Ureter (tissue), 1 donor: ENCODE measurements at places on chromosomes 3 and 15.

- no peak for DNase-seq
Measured at GRCh38 chr3:34421762-34422161, 623.3 kb downstream of the PDCD6IP start.

DNA sequence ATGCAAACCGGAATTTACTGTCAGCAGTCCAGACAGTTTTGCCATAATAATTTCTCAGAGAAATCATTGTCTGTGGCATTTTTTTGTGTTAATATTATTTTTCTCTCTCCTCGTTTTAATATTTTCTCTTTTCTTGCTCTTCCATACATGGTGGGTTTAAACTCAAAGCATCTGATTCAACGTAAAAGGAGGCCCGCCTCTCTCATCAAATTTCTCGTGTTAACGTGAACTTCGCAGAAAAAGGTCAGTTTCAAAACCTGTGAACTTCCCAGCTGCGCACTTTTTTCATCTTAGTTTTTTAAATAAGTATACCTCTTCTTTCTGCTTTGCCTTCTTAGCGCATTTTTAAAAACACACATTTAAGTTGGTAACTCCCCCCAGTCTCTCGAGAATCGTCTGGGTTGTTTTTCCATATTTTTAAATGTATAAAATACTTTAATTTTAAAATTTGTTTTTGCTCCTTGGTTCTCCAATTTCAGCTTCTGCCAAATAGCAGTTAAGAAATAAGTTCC, 9.1 kb downstream of the SHOX2 start:
- no peak for DNase-seq

DNA sequence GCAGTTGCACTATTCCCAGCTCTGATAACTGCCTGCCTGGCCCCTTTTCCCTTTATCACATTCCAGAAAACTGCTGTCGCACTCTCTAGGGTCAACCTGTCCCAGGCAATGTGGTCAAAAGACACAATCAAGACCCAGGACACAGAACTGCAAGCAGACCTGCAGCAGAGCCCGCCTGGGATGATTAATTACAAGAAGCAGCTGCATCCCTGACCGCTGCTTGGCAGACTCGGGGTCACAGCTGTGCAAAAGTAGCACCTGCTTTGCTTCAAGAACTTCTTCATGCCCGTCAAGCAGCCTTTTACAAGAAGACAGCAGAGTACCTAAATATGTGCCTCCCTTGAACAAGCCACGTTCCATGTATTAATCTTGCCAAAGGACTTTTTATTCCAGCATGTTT, 120.0 kb upstream of the ST8SIA2 start:
- no peak for DNase-seq

- no peak for DNase-seq
Measured at GRCh38 chr3:15220056-15220455, 14.0 kb downstream of the CAPN7 start.

- DNase-seq: no peak
Measured at GRCh38 chr3:18194431-18194830, 230.7 kb downstream of the SATB1 start.

DNA sequence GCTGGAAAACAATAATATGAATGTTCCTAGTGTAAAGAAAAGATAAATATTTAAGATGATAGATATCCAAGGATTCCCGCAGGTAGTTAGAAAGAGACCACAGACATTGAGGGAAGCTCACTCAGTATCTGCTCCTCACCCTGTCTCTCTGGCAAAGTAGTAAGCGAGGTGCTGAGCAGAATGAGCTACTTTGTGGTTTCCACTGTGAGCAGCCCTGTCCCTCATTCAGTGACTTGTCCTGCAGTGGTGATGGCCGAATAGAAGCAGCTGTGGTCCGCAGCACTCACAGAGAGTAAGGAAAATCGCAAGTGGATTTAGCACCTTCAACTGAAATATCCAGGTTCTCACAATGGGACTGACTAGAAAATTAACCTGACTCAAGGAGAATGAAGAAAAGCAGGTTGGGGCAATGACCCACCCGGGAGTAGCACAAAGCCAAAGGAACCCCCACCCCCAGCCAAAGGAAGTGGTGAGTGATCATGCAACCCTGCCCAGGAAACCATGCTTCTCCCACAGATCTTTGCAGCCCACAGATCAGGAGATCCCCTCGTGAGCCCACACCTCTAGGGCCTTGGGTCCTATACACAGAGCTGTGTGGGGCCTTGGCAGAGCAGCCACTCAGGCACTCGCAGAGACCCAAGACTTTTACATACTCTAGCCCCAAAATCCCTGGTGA, 21.8 kb upstream of the SLC25A38 start:
- no peak for DNase-seq

DNA sequence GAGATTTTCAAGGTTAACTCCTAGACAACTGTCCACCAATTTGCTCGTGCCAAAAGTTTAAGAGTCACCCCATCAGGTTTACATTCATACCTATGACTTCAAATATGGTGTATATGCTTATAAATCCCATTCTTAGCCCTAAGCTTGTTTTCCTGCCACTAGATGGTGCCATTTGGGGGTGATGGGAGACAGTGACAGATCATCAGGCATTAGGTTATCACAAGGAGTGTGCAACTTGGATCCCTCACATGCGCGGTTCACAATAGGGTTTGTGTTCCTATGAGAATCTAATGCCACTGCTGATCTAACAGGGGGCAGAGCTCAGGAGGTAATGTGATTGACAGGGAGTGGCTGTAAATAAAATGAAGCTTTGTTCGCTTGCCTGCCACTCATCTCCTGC, 182.7 kb downstream of the CNTN6 start:
- no peak for DNase-seq

- peak; percentile 64 for DNase-seq
Measured at GRCh38 chr3:128378631-128379347, 87.9 kb downstream of the DNAJB8 start.

DNA sequence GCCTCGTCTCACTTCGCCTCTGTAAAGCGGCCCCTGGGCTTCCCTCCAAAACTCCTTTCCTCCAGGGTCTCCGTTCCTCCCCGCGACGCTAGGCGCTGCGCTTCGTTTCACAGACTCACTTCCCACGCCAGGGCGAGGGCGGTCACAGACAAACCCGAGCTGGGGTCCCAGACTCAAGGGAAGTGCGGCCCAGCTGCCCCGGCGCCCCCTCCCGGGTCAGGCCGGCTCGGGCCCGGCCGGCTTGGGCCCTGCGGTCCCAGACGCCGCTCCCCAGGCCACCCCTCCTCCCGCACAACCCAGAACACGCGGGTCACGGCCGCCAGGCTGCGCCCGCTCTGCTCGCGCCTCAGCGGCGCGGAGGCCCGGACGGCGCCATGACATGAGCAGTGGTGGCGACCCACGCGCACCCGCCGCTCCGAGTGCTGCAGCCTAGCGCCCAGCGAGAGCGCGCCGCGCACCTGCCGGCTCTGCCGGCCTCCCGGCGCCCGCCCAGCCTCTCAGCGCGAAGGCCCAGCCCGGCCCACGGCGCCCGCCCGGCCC, 547 bp downstream of the NUP210 start:
- no peak for DNase-seq

DNA sequence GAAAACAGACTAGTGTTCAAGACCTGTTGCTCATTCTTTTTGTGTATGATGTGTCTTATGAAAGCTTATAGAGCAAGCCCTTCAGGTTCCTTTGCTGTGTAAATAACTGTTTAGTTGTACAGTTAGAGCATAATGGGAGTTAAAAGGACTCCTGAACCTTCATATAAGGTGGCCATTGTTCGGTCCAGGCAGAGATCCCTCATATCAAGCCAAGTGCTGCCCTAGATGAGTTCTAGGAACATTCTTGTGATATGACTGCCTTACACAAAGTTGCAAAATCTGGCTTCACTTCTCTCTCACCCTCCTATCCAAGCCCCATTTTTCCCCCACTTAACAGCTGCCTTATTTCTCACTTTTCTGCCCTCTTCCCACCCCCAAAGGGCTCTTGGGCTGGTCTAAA, 26.9 kb downstream of the GYG1 start:
- no peak for DNase-seq

DNA sequence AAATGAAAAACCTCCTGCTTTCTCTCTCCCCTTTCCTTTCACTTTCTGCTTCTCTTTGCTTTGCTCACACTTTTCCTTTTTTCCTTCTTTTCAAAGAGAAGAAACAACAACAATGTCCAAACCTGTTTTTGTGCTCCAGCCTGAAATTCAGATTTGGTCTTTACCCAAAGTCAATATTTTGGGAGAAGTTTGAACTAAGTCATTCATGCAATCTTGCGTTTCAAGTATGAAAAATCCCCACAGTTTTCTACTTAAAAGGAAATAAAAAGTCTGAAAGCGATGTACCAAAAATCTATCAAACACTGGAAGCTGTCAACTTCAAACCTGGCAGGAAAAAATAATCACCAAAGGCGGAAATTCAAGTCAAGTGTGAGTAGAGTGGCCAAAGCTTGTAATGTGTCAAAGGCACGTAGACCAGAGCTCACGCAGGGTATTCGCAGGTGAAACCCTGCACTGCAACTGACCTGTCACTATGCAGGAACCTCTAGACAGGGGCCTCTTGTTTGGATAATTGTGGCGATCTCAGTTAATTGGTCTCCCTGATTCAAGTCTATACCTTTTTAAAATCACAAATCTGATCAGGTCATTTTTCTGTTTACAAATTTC, 118.8 kb upstream of the GALNT15 start:
- no peak for DNase-seq

DNA sequence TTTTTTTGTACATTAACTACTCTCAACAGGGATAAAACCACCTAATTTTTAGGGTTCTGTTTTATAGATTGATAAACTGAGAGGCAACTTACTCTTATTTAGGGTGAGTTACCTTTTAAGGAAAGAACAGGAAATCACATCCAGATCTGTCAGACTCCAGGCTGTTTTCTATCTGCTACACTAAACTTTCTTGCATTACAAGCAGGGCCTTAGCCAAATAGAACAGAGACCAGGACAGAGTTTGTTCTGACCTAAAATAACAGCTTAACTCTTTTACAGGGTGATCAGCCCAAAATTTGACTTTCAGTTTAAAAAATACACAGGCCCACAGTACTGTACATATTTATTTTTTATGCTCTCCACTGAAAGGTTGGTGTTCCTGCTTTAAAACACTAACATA, 38.6 kb downstream of the SGO1 start:
- no peak for DNase-seq

GRCh38 chr15:74826364-74826819, at the start of gene CPLX3:
Gene CPLX3, plus strand, starts transcription at chr15:74826627. Its CDS starts 77 bp downstream, at chr15:74826704.
- no peak for DNase-seq

GRCh38 chr15:42879443-42879842, 41.1 kb downstream of the TTBK2 start:
- DNase-seq: no peak

DNA sequence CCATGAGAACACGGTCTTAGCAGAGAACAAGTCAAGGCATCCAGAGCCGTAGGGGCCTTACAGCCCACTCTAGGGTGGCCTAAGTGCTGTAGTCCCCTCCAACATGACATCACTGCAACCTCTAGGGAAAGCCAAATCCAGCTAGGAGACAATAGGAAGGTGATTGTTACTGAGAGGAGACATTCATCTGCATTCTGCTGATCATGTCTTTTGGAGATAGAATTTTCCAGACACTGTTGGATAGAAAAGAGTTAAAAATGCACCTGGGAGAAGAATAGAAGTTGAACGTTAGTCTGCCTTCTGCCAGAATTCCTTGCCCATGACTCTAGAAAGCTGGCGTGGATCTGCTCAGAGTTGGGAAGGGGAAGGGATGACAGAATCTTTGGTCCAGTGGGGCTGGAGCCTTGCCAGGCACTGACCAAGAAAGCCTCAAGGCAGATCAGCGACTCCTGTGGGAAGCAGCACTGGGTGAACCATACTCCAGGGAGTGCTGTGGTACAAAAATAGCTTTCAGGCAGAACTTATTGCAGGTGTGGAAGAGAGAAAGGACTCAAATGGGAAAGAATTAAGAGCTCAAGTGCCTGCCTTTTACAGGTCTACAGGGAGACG, 44.8 kb upstream of the RAF1 start:
- no peak for DNase-seq

DNA sequence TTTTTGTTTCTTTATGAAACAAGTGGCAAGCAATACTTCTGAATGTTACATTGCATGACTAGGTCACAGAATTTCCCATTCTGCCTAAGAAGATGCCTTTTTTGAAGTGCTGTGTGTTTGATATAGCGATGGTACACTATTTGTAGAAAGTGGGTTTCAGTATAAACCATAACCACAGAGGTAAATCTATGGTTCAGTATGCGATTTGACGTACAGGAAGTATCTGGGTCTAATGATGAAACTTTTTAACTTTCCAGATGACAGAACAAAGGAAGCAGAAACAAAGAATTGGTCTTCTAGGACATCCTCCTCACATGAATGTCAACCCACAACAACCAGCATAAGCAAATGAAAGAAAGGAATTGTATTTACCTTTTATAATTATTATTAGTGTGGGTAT, 133.4 kb upstream of the BHLHE40 start:
- no peak for DNase-seq

DNA sequence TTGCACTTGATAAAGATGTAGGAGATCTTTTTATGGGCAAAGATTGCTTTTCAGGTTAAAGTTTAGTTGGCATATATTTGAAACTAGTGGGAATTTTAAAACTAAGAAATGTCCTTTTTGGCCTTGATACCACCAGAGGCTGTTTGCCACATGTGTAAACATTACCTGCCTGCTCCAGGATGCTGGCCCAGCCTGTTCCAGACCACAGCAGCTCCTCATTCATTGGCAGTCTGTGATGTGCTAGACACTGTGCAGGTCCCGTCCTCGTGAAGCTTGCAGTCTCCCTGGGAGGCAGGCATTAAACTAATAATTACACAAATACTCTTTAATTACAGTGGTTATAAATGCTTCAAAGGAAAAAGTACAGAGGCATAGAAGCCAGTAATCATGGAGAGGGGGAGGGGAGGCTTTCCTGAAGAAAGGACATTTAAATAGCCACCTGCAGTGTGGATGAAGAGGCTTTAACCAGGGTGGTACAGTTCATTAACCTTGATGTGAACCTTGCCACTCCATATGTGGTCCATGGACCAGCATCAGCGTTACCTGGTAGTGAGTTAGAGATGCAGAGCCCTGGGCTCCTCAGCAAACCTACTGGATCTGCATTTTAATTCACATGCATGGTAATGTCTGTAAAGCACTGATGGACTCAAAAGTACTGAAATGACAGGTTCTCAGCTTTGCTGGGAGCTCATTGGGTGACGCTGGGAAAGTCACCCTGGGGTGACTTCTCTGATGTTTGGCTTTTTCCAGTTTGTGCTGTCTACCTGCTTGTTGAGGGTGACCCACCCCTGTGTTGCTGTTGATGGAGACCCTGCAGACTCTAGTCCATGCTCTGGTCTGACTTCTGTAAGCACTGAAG, 5.3 kb downstream of the ZNF710 start:
- DNase-seq: no peak

GRCh38 chr3:181609030-181609767, 102.5 kb upstream of the SOX2 start:
- DNase-seq: no peak

DNA sequence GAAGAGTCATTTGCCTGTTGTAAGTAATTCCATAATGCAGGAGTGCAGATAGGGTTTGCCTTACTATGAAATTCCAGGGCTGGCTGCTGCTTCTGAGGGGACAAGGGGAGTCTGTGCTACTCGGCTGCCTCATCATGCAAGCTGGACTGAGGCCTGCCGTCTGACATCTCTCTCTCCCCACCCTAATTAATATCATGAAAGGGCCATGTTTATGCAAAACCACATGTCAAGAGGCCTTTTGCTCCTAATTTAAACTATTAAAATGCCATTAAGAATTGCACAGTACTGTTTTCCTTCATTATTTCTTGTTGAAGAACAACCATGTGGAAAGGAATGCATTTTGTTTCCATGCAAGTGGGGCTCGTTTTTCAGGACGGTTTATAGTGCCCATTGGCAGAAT, 26.3 kb downstream of the CHST2 start:
- no peak for DNase-seq

- no peak for DNase-seq
Measured at GRCh38 chr15:68511073-68511991, 67.5 kb upstream of the CORO2B start.
